Muscle of arm (tissue), 14 donors: ENCODE measurements at places on chromosomes 13 and 19. TPM values are rescaled to one million over a fixed set of nuclear protein-coding genes. Genes with fewer than 3 reads are reported as not detected.

The HIPK4 gene
- polyA plus RNA-seq = 0.77 TPM

The SHISA7 gene
- polyA plus RNA-seq = 0.19 TPM

GRCh38 chr13:40911341-40911740 is 107.8 kb downstream of the ELF1 start:
- DNase-seq = no peak

- DNase-seq = no peak
These were observed 16.1 kb downstream of the GNA11 start for GRCh38 chr19:3110126-3110825.

- DNase-seq = no peak
These were observed 59.5 kb downstream of the MYCBP2 start for GRCh38 chr13:77267362-77267761.

DNA sequence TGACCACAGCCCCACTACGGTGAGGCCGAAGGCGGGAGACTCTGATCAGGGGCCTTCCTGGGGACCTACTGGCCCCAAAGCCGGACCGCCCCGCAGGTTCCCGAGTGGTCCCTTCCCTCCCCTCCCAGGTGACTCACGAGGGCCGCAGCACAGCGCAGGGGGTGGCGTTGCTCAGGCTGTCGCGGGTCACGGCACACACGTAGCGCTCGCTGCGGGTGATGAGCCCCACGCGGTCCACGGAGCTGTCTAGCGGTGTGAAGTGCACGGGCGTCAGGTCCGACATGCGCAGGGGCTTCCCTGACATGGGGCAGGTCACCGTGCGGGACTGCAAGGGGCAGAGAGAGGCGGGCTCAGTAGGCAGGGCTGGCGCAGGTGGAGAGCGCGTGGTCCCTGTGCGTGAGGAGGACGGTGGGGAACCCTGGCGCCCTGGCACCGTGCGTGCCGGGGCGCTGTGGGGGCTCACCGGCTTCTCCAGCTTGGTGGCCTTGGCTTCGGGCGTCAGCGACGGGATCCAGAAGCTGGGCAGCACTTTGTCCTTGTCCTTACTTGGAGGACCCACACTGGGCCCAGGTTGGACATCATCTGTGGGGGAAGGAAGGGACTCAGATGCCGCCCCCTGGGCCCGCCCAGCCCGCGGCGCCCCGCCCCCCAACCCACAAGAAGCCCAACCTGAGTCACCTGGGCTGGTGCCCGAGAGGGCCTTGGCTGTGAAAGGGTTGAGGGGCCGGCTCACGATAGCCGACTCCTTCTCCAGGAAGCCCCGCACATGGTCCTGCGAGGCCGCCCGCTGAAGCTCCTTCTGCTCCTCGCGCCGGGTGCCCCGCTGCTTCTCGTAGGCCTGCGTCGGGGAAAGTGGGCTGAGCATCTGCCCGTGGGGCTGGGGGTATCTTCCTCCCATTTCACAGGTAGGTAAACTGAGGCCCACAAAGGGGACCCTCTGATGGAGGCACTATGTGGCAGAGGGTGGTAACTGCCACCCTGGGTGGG is 23.7 kb downstream of the NOSIP start:
- DNase-seq = no peak

GRCh38 chr13:45799451-45799850 is 52.1 kb downstream of the SIAH3 start:
- DNase-seq = no peak
